Posterior vena cava (tissue), 2 donors: ENCODE measurements at places on chromosomes 16 and 17. TPM values are rescaled to one million over a fixed set of nuclear protein-coding genes. Genes with fewer than 3 reads are reported as not detected.
A peak's percentile ranks its signal among the peaks of the same experiment; 100 is the strongest.

DNA sequence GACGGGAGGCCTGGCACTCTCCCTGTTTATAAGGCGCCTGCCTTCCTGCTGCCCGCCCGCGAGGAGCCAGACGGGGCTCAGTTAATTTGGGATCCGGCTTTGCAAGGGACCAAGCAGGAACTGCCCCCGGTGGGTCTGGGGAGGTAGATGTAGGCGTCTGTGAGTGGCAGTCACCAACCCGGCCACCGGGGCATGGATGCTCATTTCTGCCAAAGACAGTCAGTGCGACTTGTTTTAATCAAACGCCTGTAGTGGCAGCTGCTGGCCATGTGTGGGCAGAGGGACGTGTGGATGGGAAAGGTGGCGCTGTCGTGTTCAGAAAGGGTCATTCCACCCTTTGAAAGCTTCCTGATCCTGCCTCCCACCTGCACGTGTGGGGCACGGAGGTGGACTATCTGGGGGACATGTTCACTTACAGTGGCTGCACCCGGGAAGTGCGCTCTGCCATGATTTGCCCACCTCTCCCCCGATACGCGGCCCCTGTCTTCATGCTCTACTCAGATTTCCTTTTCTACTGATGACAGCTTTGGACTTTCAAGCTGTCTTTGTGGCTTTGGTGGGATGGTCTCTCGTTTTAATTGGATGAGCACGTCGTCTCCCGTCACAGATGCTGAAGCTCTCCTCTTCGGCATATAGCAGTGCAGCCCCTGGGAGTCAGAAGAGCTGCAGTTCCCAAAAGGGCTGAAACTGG is 60.3 kb upstream of the CIBAR2 start:
- DNase-seq, result peak; percentile 76

DNA sequence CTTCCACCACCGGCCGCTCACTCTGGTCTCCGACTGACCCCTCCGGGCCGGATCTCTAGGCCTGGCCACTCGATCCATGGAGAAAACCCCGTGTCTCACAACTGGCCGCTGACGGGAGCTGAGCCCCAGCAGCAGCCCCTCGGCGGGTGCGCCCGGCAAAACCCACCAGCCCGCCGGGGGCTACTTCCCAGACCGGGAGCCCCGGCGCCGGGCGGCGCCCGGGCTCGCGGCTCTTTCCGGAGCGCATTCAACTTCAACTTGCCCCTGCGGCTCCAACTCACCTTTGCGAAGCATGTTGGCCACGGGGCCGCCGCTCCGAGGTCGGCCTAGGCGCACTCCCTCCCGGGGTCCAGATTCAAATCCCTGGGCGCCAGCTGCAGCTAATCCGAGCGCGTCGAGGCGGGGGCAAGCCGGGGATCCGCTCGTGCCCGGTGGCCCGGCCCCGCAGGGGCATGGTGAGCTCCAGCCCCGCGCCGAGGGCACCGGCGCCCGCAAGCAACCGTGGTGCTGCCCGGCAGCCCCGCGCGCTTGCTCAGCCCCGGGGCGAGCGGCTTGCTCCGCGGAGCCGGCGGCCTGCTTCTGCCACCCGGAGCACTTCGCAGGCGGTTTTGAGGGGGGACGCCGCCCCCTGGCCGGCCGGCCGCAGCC is 438 bp downstream of the RTN4RL1 start:
- DNase-seq, result no peak

GRCh38 chr17:68835071-68835470 is 120.1 kb downstream of the ABCA8 start:
- no peak for DNase-seq

DNA sequence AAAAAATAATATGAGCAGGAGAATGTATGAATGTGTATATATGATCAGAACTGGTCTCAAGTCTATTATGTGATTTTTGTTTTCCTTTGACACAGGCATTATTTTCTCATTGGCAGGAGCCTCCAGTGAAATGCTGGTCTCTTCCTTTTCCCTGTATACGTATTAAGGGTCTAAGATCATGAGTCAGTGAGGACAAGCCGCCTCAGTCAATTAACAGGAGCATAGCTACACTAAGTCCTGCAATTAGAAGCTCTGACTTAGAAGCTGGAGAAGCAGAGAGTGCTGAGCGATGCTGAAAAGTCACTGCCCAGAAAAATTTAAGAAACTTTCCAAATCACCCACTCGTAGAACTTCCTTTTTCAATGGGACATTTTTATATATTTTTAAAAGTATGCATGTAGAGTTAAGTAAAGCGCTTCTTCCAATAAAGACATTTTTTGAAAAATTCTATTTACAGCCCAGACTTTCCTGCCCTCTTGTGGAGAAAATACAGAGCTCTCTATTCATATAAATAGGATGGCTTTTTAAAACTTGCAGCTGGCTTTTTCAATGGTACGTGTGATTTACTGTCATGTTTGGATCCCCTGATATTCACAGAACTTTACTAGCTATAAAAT is 70.2 kb upstream of the PSMD7 start:
- DNase-seq, result no peak

GRCh38 chr16:58114827-58115825 is 14.1 kb downstream of the CFAP20 start:
- DNase-seq, result no peak

GRCh38 chr17:14575471-14575953 is 274.6 kb downstream of the HS3ST3B1 start:
- no peak for DNase-seq

DNA sequence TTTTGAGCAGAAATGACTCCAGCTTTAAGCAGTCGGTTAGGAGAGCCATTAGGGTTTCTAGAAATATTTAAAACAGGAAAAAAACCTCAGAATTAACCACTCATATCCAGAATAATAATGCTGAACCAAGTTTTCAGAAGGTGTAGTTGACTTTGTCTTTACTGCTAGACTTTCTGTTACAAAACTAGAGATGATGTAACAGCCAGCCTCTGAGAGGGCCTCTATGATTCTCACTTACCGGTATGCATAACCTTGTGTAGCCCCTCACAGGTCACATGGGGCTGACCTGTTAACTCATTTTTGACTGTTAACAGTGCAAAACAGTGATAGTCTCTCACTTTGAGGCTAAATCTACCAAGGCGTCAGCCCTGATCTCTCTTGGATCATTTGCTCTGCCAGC is 74.3 kb downstream of the TEX14 start:
- DNase-seq, result peak; percentile 0

GRCh38 chr16:65274566-65274965 is 152.7 kb upstream of the CDH11 start:
- no peak for DNase-seq

GRCh38 chr17:859061-859823 is 77.1 kb downstream of the MRM3 start:
- DNase-seq, result no peak

- no peak for DNase-seq
These were observed 47.1 kb downstream of the SPACA3 start for GRCh38 chr17:33038740-33039139.

DNA sequence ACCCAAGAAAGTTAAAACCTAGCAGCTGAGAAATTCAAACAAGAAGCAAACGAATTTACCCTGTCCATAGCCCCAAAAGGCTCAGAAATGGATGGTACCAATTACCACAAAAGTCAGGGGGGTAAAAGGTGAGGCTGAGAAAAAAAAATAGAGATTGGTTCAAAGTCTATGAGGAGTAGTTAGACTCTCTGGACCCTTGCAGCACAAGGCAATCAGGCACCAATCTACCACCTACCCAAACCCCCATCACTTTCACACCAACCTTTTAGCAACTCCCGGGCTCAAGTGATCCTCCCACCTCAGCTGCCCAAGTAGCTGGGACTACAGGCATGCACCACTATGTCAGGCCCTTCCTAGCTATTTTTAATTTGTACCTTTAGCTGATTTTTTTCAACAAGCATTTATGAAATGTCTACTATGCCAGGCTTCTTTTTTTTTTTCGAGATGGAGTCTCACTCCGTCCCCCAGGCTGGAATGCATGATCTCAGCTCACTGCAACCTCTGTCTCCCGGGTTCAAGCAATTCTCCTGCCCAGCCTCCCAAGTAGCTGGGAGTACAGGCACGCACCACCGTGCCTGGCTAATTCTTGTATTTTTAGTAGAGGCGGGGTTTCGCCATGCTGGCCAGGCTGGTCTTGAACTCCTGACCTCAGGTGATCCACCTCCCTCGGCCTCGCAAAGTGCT is 40.8 kb downstream of the USP32 start:
- DNase-seq, result no peak

- no peak for DNase-seq
These were observed 5.5 kb upstream of the HOXB8 start for GRCh38 chr17:48620461-48621139.

- no peak for DNase-seq
These were observed 23.2 kb downstream of the COTL1 start for GRCh38 chr16:84594725-84595038.

- no peak for DNase-seq
These were observed 18.7 kb upstream of the OR3A1 start for GRCh38 chr17:3316836-3317235.

DNA sequence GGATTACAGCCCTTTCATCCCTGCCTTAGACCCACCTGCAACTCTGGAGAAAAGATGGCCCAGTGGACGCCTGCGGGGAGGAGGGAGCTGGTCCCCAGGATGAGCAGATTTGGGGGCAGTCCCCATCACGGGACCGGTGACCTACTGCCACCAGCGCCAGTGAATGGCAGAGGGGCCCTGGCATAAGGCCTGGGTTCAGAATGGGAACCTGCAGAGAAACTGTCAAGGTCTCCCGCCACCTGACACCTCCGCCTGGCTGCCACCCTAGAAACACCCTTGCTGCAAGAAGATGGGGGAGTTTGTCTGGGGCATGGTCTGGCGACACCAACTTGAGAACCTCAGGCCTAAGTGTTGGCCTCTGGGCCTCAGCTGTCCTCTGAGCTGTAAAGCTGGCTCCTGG is 335.7 kb downstream of the SEC14L1 start:
- DNase-seq, result no peak

GRCh38 chr17:39306509-39307212 is 80.9 kb upstream of the STAC2 start:
- DNase-seq, result no peak

- DNase-seq, result no peak
These were observed 37.9 kb downstream of the COTL1 start for GRCh38 chr16:84579936-84580335.

GRCh38 chr16:8676737-8677375 is 2.4 kb downstream of the ABAT start:
- DNase-seq, result no peak

DNA sequence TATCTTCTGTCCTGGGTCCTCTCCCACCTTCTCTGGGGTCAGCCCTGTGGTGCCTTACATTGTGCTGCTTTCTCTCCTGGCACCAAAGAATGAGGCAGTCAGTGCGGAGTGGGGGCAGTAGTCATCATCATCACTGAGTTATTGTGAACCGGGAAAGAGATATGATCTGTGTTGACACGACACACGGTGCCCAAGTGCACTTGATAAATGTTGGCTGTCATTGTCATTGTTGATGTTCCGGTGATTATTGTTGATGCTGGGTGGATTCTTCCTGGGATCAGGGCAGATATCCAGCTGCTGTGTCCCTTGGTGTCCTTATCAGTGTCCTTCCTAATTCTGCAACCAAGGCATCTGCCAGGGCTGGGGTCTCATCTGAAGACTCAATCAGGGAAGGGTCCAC is 121.7 kb downstream of the ABCC6 start:
- DNase-seq, result no peak

GRCh38 chr16:58155839-58156238 is 26.7 kb upstream of the CFAP20 start:
- no peak for DNase-seq

DNA sequence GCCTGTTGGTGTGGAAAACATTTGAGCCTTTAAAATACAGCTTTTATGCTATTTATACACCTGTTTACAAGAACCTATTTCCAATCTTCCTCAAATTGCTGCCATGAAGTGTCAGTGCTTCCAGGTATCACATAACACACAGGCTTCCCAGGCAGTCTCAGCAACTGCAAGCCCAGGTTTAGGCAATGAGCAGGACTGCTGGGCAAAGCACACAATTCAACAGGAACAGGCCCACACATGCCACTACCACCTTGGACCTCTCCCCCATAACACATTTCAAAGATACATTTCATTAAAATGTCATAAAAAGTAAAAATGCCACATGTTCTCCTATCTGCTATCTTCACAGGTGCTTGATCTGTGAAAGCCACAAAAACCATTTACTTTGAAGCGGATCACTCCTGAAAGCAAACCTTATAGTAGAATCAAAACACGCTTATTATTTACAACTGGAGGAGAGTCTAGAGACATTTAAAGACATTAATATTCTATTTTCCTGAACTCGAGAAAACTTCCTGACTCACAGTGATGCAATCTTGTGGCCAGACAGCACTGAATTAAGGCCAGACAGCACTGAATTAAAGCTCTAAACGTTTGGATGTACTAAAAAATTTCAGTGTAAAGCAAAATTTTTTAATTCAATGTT is 31.5 kb downstream of the ANKFY1 start:
- no peak for DNase-seq

- peak; percentile 63 for DNase-seq
These were observed 134.7 kb downstream of the SNX29 start for GRCh38 chr16:12111223-12111622.

DNA sequence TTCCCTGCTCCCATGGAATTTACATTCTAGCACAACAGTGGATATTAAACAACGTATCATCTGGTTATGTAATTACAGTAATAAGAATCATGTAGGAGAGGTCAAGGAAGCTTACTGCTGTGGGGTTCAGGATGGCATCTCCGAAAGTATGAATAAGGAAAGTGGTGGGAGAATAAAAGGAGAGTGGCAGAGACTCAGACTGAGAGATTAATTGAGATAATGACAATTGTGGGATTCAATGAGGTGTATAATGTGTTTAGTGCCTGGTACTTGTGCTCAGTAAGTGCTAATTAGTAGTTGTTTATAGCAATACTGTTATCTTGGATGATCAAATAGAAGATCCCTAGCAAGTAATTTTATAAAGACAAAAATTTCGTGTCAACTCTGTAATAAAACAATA is 45.3 kb downstream of the NF1 start:
- no peak for DNase-seq

IL17C gene
- not detected for total RNA-seq

CBX2 gene
- 1.6 TPM for total RNA-seq

GNG13 gene
- not detected for total RNA-seq

CCR7 gene
- total RNA-seq, result 0.62 TPM

EIF3C gene
- 494 TPM for total RNA-seq

TMEM220 gene
- 11.8 TPM for total RNA-seq

DNAH9 gene
- 0.46 TPM for total RNA-seq

CCT6B gene
- 1.8 TPM for total RNA-seq
